ENCODE measurements at places on chromosomes 11 and 22.

GRCh38 chr22:48758881-48759875, 1068.5 kb downstream of the BRD1 start:
- DNase-seq: no peak

- DNase-seq: no peak
Observed at GRCh38 chr22:19988965-19989724, 27.5 kb downstream of the ARVCF start.

GRCh38 chr22:39988386-39989114, 6.2 kb upstream of the FAM83F start:
- DNase-seq: no peak

GRCh38 chr11:6655020-6655789, 404 bp downstream of the DCHS1 start:
- DNase-seq: no peak

GRCh38 chr22:50274311-50274710, 4.1 kb upstream of the MAPK11 start:
- no peak for DNase-seq

DNA sequence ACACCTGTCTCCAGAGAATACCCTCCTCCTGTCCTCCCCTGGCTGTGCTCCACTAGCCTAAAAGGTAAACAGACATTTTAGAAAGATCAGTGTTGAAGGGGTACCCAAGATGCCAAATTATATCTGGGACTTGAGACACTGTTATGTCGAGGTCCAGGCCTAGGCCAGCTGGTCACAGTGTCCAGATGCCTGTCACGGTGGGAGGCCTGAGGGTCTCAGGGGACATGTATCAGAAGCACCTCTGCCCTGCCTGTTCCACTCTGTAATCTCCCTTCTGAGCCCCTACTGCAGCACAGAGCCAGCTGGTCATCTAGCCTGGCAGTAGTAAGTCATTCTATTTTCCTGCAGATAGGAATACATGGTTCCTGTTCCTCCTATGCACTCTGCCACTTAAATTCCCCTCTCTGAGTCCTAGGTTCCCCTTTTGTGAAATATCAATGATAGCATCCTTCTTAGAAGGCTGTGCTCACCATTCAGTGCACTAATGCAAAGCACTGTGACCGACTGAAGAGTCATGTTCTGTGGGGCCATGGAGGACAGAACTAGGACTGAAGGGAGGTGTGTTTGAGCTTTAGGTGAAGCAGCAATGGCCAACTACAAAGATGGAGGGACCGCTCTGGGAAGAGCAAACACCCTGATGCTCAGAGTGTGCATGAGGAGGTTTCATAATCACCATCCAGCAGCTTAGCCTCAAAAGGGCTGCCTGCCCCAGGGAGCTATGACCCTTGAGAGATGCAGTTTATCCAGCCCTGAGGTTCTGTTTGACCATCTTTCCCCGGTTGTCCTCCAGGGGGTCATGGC, 44.8 kb upstream of the TUB start:
- no peak for DNase-seq

- DNase-seq: no peak
Observed at GRCh38 chr11:58179648-58180047, 9.2 kb upstream of the OR9Q2 start.

DNA sequence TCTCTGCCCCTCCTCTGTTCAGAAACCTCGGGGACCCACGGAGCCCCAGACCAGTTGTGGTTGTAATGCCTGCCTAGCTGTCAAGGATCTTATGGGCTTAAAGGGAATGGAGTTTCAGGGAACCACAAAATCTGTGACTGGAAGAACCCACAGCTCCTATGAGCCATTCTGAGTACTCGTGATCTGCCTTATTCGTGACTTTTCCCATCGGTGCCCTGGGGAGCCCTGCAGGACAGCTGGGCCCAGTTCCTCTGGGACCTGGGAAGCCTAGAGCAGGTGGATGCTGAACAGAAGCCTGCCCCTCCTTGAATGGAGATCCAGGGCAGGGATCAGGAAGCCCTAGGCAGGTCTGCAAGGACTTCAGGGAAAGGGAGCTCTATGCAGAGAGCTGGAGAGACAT, 42.1 kb upstream of the TTC12 start:
- DNase-seq: no peak

- DNase-seq: no peak
Observed at GRCh38 chr11:46106530-46107407, 14.5 kb downstream of the PHF21A start.

- DNase-seq: no peak
Observed at GRCh38 chr11:2149864-2150847, 10.9 kb downstream of the INS start.

DNA sequence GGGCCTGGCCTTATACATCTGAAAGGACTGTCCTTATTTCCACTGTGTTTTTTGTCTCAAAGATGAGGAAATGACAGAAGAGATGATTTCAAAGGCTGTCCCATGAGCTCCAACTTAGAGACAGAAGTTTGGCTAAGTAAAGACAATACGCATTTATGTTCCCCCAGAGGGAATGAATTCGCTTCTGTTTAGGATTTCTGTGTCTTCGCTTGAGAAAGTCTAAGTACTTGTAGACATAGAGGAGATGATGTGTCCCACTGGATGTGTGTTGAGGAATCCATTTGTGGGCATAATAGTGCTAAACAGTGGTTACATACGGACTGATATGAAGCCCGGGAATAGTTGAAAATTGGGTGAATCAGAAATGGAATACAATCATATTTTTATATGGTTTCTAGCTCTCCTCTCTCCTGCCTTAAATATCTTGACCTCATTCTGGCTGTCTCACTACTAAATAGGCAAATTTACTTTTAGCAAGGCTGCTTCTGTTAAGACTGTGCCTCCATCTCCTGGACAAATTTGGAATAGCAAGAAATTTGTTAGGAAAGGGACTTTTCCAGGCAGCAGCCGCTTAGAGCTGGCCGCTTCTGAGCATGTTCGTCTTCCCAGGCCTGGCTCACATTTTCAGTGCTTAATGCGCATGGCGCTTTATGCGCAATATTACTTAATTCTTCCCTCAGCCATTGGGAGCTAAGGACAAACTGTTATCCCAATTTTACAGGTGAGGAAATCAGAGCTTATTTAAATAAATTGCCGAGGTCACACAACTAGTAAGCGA, 1.9 kb upstream of the PEX26 start:
- DNase-seq: no peak

GRCh38 chr11:95231881-95232605, 1.0 kb upstream of the SESN3 start:
- DNase-seq: peak; percentile 40

GRCh38 chr11:15495462-15495861, 380.7 kb downstream of the INSC start:
- no peak for DNase-seq

GRCh38 chr11:74276581-74276980, 34.9 kb downstream of the P4HA3 start:
- DNase-seq: no peak

GRCh38 chr11:76659672-76660532, 10.6 kb downstream of the LRRC32 start:
- no peak for DNase-seq

GRCh38 chr11:68695531-68695930, 11.2 kb downstream of the GAL start:
- DNase-seq: no peak

DNA sequence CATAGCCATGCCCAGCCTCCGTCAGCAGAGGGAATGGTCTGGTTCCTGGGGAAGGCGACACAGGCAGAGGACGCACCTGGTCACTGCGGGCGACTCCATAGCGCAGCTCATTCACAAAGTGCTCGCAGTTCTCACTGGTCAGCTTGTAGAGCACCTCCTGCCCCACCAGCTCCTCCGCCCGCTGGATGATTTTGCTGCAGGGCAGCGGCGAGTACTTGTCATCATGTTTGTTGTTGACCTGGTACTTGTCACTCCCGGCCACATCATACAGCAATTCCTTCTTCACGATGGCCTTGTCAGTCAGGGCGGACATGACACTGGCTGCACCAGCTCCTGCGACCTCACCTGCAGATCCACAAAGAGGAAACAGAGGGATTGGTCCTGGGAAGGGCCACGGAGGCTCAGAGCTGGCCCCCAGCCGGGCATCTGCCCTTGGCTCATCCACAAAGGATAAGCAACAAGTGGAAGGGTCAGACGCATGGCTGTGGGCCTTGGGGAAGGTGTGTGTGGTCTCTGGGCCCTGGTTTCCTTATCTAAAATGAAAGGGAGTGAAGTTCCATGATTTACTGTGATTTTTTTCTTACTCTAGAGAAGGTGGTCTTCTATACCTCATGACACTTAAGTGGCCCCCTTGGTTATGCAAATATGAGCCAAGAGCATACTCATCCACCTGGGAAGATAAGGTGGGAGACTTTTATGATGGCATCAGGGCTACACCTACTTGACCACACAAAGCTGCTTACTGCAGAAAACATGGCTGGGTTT, 24.0 kb downstream of the PLAAT3 start:
- no peak for DNase-seq

DNA sequence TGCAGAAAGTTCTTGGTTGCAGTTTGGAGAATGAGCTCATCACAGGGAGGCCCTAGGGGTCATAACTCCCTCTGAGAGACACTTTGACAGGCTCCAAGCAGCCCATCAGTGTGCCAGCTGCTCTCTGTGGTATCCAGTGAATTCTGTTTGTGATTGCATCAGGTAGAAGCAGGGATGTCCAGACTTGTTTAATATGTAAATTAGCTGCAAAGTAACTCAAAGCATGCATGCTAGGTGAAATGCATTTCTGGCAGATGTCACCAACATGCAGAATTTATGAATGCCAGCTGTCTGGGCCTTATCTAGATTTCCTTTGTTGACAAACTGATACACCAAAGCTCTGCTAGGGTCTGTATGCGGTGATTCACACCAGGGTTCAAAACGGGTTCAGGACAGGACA, 123.6 kb upstream of the MTNR1B start:
- no peak for DNase-seq

GRCh38 chr11:131691181-131692041, 321.0 kb downstream of the NTM start:
- DNase-seq: no peak

Measured in activated naive CD4-positive, alpha-beta T cell (primary cell).